ENCODE measurements at places on chromosomes 2 and 18. TPM values are rescaled to one million over a fixed set of nuclear protein-coding genes. Genes with fewer than 3 reads are reported as not detected.

DNA sequence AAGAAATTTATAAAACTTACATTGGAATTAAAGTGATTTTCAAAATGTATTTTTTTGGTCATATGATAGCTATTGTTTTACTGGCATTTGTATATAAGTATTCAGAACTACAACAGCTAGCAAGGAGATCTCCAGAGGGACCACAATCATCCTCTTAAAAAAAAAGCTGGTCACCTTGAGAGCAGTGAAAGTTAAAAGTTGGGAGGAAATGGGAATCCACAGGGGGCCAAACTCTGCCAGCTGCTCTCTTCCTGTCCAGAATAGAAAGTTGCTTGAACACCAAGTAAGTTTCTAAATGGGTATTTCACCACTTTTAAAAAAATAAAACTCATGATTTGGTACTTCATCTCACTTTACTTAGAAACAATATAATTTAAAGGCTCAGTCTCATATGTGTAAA lies 1025.1 kb downstream of the LRP1B start:
- no peak for DNase-seq

Gene PUM2
- total RNA-seq, result 43.6 TPM

Gene TMEM17
- total RNA-seq, result 5.4 TPM

- DNase-seq, result no peak
Observed at GRCh38 chr2:42930025-42930581, 137.7 kb upstream of the HAAO start.

DNA sequence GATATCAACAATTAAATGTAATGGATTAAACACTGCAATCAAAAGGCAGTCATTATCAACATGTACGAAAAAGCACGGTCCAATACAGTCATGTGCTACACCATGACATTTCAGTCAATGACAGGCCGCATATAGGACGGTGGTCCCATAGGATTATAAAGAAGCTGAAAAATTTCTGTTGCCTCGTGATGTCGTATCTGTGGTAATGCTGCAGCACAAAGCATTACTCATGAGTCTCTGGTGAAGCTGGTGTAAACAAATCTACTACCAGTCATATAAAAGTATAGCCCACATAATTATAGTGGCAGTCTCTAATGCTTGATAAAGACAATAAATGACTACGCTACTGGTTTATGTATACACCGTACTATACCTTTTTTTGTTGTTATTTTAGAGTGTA lies 58.4 kb downstream of the RABL2A start:
- no peak for DNase-seq

GRCh38 chr2:67900826-67901225 lies 162.0 kb downstream of the C1D start:
- DNase-seq, result no peak

DNA sequence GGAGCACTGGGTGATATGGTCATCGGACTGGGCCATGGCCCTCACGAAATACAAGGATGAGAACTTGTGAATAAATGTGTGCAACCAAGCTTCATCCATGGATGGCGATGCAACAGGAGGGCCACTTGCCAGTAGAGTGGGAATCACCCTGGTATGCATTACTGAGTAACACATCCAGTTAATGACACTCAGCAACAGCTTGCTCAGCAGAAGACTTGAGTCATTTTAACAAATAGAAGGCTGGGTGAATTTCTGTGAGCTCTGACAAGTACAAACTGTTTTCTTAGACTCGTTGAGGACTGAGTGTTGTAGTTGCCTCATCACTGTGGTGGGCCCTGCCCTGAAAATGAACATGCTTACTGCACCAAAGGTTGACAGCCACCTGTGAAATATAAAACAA lies 221.6 kb downstream of the NCKAP5 start:
- no peak for DNase-seq

GRCh38 chr2:43435746-43436145 lies 160.1 kb downstream of the THADA start:
- DNase-seq, result no peak

- no peak for DNase-seq
Observed at GRCh38 chr2:134136731-134137130, 117.1 kb upstream of the MGAT5 start.

Gene DOK1
- 22.1 TPM for total RNA-seq

Gene PLEKHB2
- total RNA-seq, result 72.0 TPM

DNA sequence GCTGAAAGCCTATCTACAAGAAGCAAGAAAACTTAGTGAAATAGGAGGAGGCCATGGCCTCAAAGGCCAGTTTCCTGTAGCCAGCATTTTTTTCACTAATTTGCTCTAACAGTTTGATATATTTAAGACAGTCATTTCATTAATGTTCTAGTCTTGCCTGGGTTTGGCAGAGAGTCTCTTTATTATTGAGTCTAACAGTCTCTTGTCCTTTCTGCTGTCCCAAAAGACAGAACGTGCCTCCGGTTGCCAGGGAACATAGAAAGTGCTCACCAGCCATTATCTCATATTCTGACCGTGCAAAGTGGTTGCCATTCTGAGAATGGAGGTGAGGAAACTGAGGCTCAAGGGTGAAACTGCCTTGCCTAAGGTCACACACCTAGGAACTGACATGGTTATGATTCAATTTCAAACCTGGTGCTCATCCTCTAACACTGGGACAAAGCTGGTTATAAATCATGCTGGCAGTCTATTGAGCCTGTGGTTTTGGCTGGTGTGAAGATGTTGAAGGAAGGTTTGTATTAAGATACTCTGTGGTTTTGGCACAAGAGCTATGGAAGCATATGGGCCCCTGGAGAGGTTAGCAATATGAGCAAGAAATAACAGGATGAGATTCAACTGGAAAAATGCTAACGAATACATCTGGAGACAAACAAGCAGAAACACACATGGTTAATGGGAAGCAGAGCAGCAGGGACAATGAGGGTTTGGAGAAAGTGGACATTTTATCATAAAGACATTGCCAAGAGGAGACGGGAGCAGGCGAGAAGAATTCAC lies 903.3 kb upstream of the KLHL29 start:
- DNase-seq, result no peak

- DNase-seq, result no peak
Observed at GRCh38 chr2:134773335-134773734, 54.5 kb upstream of the TMEM163 start.

DNA sequence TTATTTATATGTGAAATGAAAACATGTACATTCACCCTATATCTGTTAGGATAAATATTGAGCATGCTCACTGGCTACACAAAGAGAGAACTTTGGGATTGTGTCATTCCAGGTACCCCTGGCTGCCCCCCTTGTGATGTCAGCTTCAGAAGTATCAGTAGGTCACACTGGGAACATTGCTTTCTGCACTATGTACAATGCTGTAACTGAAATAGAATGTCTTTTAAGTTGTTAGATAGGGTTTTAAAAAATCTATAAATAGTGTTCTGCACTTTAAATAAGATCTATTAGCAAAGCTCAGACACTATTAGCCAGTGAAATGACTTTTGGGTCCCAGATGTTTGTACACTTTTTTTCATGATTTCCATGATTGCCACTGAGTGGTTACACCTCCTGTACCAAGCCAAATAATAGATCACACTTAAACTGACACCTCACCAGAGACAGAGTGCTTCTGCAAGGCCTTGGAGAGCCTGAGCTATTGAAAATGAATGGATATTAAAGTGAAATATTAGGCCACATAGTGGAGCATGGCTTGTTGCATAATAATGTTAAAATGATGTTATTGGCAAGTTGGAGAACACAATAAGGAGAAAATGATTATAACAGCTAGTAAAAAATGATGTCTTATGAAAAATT lies 297.0 kb upstream of the NXPH2 start:
- no peak for DNase-seq

- no peak for DNase-seq
Observed at GRCh38 chr18:26544451-26544850, 3.9 kb downstream of the KCTD1 start.

Gene FSIP2
- not detected for total RNA-seq

- DNase-seq, result no peak
Observed at GRCh38 chr18:48036226-48036625, 105.8 kb upstream of the SMAD2 start.

Gene CNDP1
- total RNA-seq, result not detected

DNA sequence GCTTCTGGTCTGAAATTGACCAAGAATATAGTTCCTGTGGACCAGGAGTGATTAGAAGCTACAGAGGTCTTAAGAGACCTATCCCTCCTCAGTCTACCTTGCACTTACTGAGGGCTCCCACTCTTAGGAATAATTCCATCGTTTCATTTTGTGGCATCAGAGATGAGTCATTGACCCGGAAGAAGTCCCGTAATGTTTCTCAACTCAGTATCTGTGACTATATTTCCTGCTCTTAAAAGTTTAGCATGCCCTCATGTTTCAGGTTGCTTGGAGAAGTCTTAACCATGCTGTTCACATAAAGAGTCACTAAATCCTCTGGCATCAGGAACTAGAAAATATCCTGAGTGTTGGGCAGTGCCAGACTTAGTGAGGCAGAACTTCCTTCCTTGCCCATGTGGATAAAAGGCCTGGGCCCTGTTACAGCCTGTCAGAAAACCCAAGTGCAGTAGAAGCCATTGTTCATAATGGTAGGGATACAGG lies at the start of gene IL36A:
TSS of gene IL36A (plus strand) at position 430 of the 480 bp plus-strand sequence. CDS start 413 bp downstream, outside the sequence.
- DNase-seq, result no peak

DNA sequence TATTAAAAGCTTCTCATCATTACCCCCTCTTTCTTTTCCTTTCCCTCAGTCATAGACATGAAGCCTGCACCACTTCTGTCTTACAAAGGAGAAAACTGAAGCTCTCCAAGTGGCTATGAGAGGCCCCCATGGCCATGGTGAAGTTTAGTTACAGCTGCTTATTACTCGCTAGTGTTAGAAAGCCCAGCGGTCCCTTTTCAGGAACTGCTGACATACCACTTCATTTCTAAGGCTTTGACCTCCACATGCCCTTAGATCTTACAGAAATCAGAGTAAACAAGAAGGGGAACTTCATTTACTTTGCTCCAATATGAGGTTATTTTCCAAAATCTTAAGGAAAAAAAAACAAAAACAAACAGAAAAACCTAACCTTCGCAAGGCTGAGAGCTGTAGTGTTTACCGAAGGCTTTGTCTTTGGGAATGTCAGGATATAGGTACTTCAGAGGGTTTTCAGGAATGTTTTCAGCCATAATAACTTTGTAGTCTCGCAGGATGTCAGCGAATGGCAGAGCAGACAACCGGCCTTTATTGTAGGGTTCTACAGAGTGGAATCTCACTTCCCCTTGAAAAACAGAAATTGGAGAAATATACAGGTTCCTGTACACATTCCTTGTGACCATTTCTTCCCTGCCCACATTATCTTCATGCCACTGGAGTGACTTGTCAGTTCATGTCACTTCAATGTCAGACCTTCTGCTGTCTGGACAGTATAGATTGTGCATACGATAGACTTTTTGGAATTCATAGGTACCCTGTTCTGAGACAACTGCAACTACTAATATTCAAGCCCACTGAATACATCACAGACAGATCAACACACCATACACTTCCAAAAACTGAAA lies 18.8 kb upstream of the STAT1 start:
- DNase-seq, result no peak

Gene ASB18
- total RNA-seq, result not detected

GRCh38 chr2:219495531-219496122 lies 3.1 kb upstream of the GMPPA start:
- peak; percentile 66 for DNase-seq

Gene SP110
- 11.1 TPM for total RNA-seq

DNA sequence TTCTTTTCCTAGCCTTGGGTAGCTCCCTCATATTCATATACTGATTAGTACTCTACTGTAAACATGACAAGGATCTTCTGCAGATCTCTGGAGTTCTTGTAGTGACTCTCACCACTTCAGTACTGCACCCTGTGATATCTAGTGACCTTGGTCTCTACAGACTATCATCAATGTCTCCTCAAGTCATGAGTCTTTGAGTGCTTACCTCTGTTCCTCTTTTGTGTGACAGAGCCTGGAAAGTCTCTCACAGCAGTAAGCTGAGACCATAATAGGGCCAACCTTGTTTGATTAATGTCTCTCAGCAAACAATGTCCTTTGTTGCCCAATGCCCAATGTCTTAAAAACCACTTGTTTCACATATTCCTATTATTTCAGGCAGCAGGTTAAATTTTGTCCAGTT lies 34.2 kb upstream of the BAZ2B start:
- DNase-seq, result no peak

Gene KCTD1
- total RNA-seq, result 22.5 TPM

DNA sequence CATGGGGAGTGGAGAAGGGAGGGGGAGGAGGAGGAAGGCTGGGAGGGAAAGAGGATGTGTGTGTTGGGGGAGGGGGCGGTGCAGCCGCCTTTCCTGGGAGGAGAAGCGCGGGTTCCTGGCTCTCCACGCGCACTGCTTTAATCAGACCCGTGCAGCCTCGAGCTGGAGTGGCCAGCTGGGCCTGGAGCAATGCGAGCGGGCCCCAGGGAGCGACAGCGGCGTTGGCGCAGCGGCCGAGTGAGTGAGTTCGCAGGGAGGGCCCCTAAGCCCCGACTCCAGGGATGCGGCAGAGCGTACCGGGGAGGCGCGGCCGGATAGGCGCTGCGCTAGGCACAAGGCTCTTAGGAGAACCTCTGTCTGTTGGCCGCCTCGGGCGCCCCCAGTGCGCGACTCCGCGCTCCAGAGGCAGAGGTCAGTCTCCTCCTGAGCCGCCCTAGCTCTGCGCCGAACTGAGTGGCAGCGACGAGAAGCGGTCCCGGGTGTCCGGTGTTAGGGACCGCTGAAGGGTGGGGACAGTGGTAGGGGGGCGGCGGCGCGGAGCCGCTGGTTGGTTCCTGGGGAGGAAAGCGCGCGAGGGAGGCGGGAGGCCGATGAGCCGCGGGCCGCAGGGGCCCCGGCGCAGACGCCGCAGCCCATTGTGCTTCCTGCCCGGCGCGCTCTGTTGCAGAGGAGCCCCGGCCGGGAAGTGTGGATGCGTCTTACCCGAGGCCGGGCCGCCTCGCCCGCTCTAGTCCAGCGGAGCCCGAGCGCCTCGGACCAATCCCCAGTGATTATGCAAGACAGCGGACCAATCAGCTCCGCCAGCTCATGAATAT lies 455 bp upstream of the DLX1 start:
- DNase-seq, result peak; percentile 94

GRCh38 chr2:112182581-112183034 lies 44.4 kb downstream of the FBLN7 start:
- DNase-seq, result no peak

- DNase-seq, result no peak
Observed at GRCh38 chr2:134823431-134823830, 15.0 kb upstream of the ACMSD start.

Gene STPG4
- not detected for total RNA-seq

GRCh38 chr2:126809340-126809739 lies 89.3 kb upstream of the TEX51 start:
- no peak for DNase-seq

Data from NCI-H460 (cell line).